Activated T-helper 1 cell treated with anti-CD3 and anti-CD28 coated beads, Interleukin-2, amount 50 U/mL, for 16 hours (primary cell): ENCODE measurements at places on chromosomes 12 and 14.

- no peak for DNase-seq
These were observed 57.5 kb downstream of the MSRB3 start for GRCh38 chr12:65335981-65336380.

DNA sequence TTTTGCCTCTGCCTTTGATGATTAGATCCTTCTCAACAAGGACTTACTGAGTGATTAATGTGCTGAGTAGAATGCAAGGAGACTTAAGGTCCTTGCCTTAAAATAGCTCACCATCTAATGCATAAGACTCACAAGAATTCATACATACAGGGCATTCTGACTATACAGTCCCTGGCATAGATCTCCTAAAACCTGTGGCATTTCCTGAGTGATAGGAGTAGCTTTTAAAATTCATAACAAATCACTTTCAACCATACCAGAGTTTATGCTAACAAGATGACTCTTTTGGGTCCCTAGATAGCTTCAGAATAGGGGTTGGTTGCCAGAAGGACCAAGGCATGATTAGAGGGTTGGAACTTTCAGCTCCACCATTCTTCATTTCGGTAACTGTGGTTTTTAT, 48.8 kb downstream of the STXBP6 start:
- DNase-seq: no peak

GRCh38 chr12:64701283-64701682, 57.9 kb downstream of the GNS start:
- no peak for DNase-seq

- DNase-seq: no peak
These were observed 13.5 kb upstream of the SERPINA4 start for GRCh38 chr14:94547726-94548125.

DNA sequence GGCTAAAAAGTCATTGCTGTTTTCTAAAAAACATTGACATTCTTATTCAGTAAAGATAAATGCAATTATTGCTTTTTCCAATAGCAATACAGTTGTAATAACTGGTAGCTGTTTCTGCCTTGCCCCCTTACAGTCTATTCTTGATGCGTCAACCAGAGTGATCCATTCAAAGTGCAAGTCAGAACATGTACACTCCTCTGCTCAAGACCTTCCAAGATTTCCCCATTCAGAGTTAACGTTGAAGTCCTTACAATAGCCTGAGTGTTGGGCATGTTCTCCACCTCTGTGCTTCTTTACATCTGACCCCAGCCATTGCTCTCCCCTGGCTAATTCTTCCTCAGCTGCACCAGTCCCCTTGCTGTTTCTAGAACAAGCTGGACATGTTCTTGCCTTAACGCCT, 24.3 kb downstream of the VRK1 start:
- no peak for DNase-seq

GRCh38 chr12:31591380-31591901, 505 bp upstream of the DENND5B start:
- no peak for DNase-seq

DNA sequence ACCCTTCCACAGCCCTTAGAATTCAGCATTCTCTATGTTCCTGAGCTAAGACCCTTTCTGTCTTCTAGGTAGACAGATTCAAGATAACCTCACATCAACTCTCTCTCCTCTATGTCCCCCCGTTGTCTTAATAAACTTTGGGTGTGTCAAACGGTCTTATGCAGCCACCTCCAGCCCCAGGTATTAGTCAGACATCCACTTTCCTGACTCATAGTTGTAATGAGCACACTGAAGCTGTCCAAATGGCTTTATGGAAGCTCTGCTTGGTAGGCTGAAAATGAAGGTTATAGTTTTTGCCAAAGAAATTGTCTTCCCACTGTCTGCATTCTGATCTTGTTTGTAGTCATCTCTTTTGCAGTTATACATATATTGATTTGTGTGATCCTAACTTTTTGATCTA, 482.0 kb downstream of the RMST start:
- DNase-seq: no peak

DNA sequence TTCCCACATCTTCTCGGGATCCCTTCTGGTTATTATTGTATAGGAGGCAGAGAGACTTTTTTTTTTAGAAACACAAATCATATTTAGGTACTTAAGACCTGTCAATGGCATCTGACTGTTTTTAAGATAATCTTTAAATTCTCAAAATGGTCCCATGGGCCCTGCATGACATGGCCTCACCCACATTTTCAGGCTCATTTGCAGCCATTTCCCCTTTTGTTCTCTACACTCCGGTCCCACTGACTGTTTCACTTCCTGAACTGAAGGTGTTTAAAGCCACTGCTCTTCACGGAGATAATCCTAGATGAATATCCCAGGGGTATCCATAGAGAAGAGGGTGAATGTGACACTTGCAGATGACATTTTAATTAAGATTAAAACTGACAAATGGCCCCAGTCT, 12.3 kb upstream of the C12orf71 start:
- DNase-seq: no peak

- DNase-seq: no peak
These were observed 55.6 kb downstream of the SYNE3 start for GRCh38 chr14:95460647-95461478.

DNA sequence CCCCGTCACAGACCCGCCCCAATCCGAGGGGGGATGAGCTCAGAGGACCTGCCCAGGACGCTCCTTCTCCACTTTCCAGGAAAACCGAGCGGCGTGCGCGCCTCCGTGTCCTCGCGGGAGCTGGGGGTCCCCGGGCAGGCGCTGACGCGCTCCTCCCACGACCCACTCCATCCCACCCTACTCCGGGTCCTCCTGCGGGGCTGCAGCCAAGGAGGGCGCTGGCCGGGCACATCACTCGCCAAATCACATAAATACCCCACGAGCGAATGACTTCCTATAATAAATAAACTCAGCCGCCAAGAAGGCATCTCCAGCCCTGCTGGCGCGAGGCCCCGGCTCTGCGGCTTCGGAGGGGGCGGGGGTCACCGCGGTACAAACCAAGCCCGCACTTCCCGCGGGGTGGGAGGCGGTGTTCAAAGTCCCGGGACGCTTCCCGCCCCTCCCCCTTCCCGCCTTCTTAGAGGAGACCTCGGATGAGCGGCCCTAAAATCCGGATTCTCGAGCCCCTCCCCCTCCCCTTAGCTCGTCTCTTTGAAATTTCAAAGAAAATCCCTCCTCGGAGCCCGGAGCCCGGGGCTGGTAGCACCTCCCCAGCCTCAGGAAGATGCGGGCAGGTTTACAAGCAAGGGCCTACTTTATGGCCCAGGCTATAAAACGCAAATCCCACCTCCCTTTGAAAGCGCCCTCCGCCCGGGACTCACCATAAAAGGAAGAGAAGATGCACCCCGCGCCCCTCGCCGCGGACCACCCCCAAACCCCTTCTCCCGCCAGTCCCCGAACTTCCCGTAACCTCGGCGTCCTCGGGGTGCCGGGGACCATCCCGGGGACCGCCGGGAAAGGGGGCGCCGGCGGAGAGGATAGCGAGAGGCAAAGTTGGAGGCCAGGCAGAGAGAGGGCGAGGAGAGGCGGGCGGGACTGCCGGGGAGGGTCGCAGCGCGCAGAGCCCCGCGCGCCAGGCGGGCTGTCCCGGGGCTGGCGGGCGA, 712 bp upstream of the FZD10 start:
- DNase-seq: no peak

DNA sequence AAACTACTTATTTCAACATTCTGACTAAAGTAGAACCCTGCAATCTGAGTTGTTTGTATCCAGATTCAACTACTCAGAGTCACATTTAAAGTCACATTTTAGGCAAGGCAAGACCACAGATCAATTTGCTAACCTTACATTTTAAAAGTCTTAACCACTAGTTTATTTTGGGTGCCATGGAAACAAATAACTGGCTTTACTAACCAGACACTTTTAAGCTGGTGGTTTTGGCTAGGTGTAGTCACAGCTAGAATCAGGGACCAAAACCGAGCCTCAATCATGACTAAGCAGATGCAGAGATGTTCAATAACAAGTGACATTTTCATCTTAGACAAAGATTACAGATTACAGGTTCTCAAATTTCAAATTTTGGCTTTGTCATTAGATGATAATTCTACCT, 115.3 kb downstream of the PDE6H start:
- no peak for DNase-seq

DNA sequence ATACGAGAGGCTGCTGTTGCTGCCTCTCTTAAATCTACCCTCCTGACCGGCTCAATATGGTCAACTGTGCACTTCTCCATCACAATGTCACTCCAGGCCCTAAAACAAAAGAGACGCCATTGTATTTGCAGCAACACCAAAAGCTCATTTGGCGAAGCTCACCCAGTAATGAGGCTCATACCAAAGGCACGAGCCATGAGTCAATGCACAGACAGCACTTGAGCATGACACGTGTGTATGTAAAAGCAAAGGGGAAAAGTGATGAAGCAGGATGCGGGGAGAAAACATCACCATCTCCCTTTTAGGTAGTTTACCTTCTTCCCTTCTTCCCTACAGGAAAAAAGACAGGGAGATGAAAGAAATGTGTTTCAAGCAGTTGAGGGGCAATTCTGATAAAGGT, 150.3 kb downstream of the FOXN3 start:
- no peak for DNase-seq

- DNase-seq: no peak
These were observed 80.8 kb downstream of the LLPH start for GRCh38 chr12:66049538-66050282.

GRCh38 chr12:25276199-25276937, 25.6 kb upstream of the KRAS start:
- DNase-seq: peak; percentile 44

GRCh38 chr14:94679937-94680861, 68.0 kb downstream of the SERPINA3 start:
- no peak for DNase-seq

GRCh38 chr14:58048219-58048618, 103.8 kb downstream of the ARMH4 start:
- DNase-seq: no peak

- DNase-seq: no peak
These were observed 56.3 kb downstream of the SLC4A8 start for GRCh38 chr12:51480978-51481377.

DNA sequence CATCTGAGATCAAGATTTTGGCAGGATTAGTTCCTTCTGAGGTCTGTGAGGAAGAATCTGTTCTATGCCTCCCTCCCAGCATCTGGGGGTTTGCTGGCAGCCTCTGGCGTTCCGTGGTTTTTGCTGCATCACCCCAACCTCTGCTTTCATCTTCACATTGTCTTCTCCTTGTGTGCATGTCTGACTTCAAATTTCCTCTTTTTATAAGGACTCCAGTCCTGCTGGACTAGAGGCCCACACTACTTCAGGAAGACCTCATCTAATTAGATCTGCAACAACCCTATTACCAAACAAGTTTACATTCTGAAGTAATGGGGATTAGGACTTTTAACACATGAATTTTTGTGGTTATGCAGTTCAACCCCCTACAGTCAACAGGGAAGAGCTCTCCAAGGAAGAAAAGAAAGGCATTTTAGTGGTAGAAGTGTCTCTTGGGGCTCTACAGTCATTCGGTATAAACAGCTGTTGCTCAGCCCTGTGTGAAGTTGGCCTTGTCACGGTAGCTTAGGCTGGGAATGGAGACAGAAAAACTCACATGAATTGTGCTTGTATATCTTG, 89.7 kb downstream of the CAND1 start:
- no peak for DNase-seq

- no peak for DNase-seq
These were observed 73.1 kb upstream of the SLC38A2 start for GRCh38 chr12:46445551-46446235.

DNA sequence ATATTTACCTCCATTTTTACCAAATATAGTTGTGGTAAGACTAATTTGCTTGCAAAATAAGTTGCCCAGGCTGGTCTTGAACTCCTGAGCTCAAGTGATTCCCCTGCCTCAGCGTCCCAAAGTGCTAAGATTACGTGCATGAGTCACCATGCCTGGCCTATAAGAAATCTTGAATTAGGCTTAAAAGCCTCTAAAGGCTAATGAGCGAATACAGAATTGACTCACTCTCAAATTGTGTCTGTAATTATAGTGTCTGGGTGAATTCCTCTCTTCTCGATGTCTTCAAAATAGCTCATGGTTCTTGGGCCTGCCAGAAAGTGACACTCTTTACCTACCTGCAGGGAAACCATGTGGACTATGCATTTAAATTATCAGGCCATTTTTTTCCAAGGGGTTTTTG, 403.5 kb downstream of the SLC16A7 start:
- DNase-seq: no peak

- DNase-seq: no peak
These were observed 5.4 kb upstream of the LPAR5 start for GRCh38 chr12:6641131-6641530.

DNA sequence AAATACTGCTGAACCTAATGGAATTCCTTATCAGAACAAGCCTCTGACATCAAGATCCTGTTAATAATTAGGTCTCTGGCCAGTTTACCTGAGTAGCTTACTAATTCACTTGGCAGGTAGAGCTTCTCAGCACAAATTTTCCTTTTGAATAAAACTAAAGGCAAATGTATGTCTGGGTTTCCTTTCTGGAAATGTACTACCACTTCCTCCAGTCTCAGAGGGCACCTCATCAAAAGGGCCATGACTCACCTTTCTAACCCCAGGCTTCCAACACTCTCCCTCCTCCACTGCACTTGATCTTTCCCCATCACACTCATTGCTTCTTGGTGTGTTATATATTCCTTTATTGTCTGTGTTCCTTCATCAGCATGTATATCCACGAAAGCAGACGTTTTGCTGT, 90.5 kb downstream of the SLC2A13 start:
- DNase-seq: no peak

- DNase-seq: no peak
These were observed 3.1 kb downstream of the CABP1 start for GRCh38 chr12:120643574-120643973.

DNA sequence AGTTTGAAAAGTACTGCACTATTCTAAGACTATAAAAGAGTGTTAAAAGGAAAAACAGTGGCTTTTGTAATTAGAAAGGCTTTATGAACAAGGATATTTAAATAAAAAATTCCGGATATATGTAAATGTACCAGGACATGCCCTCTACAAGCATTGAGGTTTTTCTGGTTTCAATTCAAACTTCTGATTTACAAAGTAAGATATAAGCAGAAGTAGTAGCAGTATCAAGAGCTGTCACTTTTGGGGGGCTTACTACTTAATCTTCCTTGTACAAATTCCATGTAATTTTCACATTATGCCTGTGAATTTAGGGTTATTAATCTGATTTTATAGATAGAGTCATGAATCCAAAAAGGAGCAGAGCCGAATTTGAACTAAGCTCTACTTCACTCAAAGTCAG, 170.3 kb upstream of the ATP2B1 start:
- no peak for DNase-seq

DNA sequence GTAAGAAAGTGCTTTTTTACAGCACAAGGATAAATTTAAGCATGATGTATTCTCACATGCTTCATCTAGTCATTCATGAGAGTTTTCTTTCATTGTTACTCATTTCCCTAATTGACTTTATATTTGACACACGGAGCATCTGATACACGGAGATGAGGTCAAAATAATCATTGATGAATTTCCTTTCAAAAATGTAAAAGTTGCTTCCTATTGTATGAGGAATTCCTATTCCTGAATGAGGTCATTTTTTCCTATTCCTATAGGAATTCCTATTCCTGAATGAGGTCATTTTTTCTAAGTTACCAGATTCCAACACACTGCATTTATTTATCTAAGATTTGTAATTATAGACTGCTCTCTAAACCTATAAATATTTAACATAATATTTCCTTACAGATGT, 316.7 kb upstream of the KITLG start:
- DNase-seq: no peak
